ENCODE measurements at places on chromosomes 6 and 20. TPM values are rescaled to one million over a fixed set of nuclear protein-coding genes. Genes with fewer than 3 reads are reported as not detected.

DNA sequence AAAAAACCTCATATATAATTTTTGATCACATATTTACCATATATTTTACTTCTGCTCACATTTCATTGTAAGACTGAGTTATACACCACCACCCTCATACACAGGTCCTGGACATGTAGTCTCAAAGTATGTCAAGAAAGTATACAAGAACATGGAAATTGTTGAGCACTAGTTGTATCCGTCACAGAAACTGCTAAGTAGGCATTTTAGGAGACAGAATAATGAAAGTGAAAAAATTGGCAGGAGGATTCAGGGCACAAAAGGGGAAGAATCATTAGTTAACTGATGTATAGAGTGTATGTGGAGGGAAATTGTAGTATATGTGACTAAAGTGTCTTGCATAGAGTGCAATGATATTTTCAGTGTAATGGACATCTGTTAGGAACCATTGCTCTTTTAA lies 458.8 kb downstream of the TFAP2B start:
- no peak overlapping the region for H3K27ac ChIP-seq
- no peaks in the 10 kb centered on the region for H3K27me3 ChIP-seq
- no peaks in the 10 kb centered on the region for H3K36me3 ChIP-seq
- H3K4me3 ChIP-seq: no peak overlapping the region
- no peaks in the 10 kb centered on the region for H3K4me1 ChIP-seq

DNA sequence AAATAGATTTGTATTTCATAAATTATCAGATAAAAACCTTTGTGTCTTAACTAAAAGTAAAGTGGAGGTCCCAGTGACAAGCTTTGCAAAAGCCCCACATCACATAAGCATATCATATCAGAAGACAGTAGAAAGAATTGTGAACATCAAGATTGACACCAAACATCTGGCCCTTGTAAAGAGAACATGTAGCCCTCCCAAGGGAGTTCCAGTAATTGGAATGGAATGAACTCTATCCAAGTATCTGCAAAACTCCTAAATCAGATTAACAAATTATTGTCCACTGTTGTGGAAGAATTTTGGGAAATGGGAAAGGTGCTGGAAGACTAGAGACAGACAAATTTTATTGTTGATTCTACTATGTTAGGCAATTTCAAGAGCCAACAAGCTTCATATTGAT lies 268.8 kb downstream of the KCNQ5 start:
- H3K4me3 ChIP-seq: no peak overlapping the region
- H3K36me3 ChIP-seq: peaks cover 6% of the 10 kb centered on the region
- H3K27ac ChIP-seq: no peak overlapping the region
- peaks cover 21% of the 10 kb centered on the region for H3K4me1 ChIP-seq
- no peaks in the 10 kb centered on the region for H3K27me3 ChIP-seq

- H3K27ac ChIP-seq: no peak overlapping the region
- DNase-seq: no peak
- H3K4me1 ChIP-seq: peaks cover 5% of the 10 kb centered on the region
- no peaks in the 10 kb centered on the region for H3K36me3 ChIP-seq
Measured at GRCh38 chr6:135159531-135159930, 21.6 kb upstream of the MYB start.

GRCh38 chr20:42945234-42945994 lies 244.3 kb downstream of the PTPRT start:
- no peak for DNase-seq
- H3K36me3 ChIP-seq: no peaks in the 10 kb centered on the region
- H3K4me1 ChIP-seq: peaks cover 76% of the 10 kb centered on the region
- H3K27ac ChIP-seq: peak overlapping the region; percentile 85
- H3K27me3 ChIP-seq: no peaks in the 10 kb centered on the region
- H3K4me3 ChIP-seq: no peak overlapping the region

DNA sequence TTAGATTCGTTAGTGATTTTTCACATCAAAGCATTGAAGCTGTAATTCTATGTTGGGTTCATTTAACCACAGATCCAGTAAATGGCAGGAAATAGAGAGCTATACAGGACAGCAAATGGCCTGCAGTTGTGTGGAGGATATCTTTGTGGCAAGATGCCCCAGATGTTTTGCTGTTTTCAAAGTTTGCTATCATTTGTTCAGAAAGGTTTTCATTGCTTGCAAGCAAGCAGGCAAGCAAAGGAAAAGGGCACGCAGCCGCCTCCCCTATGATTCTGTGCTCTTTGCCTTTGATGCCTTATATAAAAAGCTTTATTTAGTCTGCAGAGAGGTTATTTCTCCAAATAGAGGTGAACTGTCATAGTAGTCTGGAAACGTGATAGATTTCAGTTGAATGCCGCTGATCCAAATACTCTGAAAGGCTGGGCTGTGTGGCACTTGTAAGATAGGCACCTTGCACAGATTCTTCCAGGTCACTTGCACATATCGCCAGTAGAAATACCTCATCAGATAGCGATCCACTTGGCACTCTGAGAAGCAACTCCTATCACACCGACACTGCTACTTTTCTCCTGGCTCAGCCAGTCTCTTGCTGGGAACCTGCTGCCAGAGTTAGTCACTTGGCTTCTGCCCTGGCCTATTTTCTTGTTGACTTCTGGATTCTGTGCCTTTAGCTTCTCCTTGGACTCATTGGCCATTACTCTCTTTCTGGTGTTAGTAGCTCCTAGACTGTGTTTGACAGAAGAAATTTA lies 66.4 kb downstream of the UTRN start:
- no peak overlapping the region for H3K27ac ChIP-seq
- no peaks in the 10 kb centered on the region for H3K27me3 ChIP-seq
- H3K36me3 ChIP-seq: no peaks in the 10 kb centered on the region
- H3K4me1 ChIP-seq: peaks cover 41% of the 10 kb centered on the region
- H3K4me3 ChIP-seq: peak overlapping the region; percentile 38

- no peak overlapping the region for H3K27ac ChIP-seq
- DNase-seq: no peak
- H3K36me3 ChIP-seq: no peaks in the 10 kb centered on the region
- no peaks in the 10 kb centered on the region for H3K27me3 ChIP-seq
- H3K4me1 ChIP-seq: peaks cover 11% of the 10 kb centered on the region
Measured at GRCh38 chr20:48003021-48003420, 217.7 kb upstream of the SULF2 start.

Gene KCNK5
- not detected for total RNA-seq

Gene TMEM244
- not detected for total RNA-seq

All from Karpas-422 (cell line).